ENCODE measurements at places on chromosomes 16 and 17.

DNA sequence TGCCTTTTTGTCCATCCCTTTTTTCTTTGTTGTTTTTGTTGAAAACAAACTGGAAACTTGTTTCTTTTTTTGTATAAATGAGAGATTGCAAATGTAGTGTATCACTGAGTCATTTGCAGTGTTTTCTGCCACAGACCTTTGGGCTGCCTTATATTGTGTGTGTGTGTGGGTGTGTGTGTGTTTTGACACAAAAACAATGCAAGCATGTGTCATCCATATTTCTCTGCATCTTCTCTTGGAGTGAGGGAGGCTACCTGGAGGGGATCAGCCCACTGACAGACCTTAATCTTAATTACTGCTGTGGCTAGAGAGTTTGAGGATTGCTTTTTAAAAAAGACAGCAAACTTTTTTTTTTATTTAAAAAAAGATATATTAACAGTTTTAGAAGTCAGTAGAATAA, 4.9 kb downstream of the SOX9 start:
- DNase-seq, result no peak

- no peak for DNase-seq
Observed at GRCh38 chr17:51430591-51430990, 170.2 kb downstream of the UTP18 start.

- DNase-seq, result no peak
Observed at GRCh38 chr17:82338858-82339633, 5.5 kb upstream of the SECTM1 start.

- DNase-seq, result no peak
Observed at GRCh38 chr17:40361925-40362695, 2.4 kb downstream of the GJD3 start.

GRCh38 chr16:27805828-27806351, 255.9 kb downstream of the KATNIP start:
- DNase-seq, result no peak

DNA sequence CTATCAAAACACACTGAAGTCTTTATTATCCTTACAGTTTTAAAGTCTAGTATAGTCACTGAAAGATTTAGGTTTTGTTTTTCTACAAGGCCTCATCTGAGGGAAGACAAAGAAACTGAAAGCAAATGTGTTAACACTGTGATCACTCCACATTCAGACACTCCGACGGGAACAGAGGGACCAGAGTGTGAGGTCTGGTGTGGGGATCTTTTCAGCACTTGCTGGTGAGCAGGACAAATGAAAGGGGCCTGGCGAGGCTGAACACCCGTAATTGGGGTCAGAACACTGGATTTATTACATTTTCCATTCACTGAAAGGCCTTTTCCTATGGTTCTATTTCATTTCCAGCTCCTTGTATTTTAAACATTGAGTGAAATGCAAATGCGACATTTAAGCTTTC, 910.5 kb downstream of the CDH11 start:
- no peak for DNase-seq

GRCh38 chr16:20175358-20175757, 101.7 kb upstream of the GPR139 start:
- peak; percentile 10 for DNase-seq

- no peak for DNase-seq
Observed at GRCh38 chr16:52812678-52813556, 239.8 kb downstream of the CHD9NB start.

DNA sequence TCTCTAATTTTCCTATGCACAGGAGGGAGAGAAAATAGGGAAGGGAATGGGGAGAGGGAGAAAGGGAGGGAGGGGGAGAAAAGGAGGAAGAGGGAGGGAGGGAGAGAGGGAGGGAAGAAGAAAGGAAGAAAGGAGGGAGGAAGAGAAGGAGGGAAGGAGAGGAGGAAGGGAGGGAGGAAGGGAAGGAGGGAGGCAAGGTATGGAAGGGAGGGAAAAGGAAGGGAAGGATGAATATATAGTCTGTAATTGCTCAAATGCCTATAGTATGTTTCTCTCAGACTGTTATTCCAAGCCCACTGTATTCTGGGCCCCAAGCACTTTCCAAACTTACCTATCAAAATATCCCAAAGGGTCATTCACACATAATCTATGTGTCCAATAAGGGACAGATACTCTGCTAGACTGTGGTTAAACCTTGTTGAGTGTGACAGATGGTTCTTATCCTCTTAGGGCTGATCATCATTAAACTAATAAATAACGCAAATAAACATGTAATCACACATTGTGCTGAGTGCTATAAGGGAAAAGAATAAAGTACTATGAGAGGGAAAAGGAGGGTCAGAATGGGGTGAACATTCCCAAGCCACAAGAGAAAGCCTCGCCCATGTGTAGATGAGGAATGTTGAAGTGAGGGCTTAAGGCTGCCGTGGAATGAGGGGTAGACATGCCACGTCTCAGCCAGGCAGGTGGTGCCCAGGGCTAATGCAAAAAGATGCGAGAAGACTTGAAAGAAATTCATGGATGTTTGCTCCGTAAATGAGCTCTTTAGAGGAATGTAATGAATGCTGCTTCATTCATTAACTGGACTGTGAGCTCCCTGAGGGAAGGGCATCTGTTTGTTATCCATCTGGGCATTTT, 30.6 kb downstream of the ASIC2 start:
- no peak for DNase-seq

- no peak for DNase-seq
Observed at GRCh38 chr17:2610195-2611175, 17.0 kb downstream of the PAFAH1B1 start.

DNA sequence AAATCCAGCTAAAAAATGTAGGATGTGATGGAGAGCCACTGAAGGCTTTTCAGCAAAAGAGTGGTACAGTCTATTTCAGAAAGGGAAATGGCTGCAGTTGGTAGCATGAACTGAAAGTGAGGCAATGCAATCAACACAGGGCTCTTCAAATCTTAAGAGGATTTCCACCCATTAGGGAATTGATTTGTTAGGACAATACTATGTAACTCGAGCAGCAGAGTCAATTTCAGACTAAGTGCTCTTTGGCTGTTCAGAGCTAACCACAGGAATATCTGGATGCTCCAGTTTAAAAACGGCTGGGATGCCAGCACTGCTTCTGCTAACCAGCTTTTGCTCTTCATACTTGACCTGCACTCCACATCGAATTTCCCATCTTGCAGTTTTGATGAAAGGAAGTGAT, 24.6 kb downstream of the CACNG1 start:
- DNase-seq, result no peak

- DNase-seq, result no peak
Observed at GRCh38 chr16:56999409-57000270, 10.3 kb downstream of the NLRC5 start.

- DNase-seq, result no peak
Observed at GRCh38 chr17:57406131-57406980, 150.0 kb downstream of the MSI2 start.

DNA sequence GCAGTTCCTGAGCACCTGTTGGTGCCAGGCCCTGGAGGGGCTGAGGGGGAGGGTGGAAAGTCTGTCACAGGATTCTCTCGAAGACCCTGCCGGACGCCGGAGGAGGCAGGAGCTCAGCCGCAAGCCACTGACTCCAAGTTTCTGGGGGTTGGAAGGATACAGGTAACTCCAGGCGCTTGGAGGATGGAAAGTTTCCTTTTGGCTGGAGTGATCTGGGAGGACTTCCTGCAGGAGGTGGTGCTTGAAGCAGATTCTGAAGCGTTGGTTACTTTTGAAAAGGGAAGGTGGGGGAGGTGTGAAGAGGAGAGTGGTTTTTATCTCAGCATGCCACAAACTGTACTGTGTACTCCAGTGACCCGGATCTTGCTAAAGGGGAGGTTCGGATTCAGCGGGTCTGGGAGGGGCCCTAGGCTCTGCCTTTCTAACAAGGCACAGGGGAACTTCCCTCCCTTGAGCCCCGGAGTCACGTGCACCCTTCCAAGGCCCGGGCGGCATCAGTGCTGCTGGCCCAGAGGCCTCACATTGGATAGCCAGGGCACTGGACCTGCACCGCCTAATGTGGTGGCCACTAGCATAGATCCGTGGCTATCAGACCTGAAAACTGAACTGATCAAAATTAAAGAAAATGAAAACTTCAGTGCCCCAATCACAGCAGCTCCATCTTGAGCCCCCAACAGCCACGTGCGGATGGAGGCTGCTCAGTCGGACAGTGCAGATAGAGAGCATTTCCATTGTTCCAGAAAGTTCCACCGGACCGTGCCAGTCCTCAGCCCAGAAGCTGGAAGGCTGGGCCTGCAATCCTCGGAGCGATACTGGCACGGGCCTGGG, 42.2 kb upstream of the GSE1 start:
- peak; percentile 91 for DNase-seq

- DNase-seq, result no peak
Observed at GRCh38 chr16:81216706-81217105, 21.8 kb upstream of the BCO1 start.

- DNase-seq, result no peak
Observed at GRCh38 chr17:2194889-2195335, 108.7 kb downstream of the SMG6 start.

DNA sequence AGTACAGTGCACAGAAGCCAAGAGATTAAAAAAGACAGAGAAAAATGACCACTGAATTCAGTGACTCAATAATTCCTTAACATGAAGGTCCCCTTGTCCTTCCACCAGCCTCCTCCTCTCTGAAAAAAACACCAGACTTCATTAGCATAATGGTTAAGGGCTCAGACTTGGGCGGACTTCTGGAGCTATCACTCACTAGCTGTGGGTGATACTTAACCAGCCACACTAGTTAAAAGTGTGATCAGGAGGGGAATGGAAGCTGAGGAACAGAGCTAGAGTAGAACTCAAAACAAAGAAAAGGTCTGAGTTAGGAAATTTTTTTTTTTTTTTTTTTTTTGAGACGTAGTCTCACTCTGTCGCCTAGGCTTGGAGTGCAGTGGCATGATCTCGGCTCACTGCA, 23.2 kb downstream of the ZNF652 start:
- DNase-seq, result no peak

- DNase-seq, result no peak
Observed at GRCh38 chr17:9322326-9322725, 253.3 kb downstream of the STX8 start.

DNA sequence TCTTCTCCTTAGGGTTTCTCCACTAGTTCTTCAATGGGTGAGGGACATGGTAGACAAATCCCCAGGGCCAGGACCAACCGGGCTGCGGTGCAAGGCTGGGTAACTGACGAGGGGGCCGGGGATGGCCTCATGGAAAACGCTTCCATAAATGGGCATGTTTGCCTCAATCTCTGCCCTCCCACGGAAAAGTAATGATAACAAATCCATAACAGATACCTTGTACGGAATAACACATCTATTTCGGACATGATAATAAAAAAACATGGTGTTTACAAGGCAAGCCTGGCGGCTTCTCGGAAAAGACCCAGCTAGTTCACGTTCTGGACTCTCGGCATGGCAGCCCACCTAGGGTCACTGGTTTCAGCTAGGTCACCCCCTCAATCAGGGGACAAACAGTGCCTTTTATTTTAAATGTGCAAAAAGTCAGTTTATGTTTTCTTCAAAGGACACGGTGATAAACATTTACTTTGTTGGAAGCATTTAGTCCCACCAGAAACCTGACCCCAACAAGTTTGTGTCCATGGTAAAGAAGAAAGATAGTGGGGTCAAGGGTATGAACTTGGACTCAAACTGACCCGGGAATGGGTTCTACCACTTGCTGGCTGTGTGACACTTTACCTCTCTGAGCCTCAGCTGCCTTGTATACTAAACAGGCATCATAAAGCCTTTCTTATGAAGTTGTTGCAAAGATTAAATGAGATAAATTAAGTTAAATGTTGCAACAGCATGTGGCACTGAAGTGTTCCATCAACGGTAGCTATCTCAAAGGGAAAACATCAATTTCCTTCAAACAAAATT, 1.7 kb downstream of the MYH11 start:
- no peak for DNase-seq

DNA sequence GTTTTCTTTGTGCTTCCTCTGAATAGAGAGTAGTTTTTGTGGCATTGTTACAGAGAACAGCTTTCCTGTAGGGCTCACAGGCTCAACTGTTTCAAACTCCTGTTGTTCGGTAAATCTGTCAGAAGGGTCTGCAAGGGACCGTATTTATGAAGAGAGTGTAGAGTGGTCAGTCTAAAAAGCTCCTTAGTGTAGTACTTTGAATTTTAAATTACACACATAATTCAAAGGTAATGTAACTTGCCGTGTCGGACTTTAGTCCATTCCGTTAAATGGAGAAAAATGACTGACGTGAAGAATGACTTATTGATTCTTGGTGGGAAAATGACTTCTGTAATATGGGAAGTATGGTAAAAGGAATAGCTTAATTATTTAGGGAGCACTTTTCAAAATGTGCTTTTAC, 190.9 kb downstream of the WWOX start:
- no peak for DNase-seq

- no peak for DNase-seq
Observed at GRCh38 chr16:49556606-49557446, 183.2 kb downstream of the C16orf78 start.

- DNase-seq, result no peak
Observed at GRCh38 chr17:67830440-67830839, 5.1 kb downstream of the BPTF start.

- DNase-seq, result no peak
Observed at GRCh38 chr17:73956169-73956568, 247.3 kb upstream of the RPL38 start.

DNA sequence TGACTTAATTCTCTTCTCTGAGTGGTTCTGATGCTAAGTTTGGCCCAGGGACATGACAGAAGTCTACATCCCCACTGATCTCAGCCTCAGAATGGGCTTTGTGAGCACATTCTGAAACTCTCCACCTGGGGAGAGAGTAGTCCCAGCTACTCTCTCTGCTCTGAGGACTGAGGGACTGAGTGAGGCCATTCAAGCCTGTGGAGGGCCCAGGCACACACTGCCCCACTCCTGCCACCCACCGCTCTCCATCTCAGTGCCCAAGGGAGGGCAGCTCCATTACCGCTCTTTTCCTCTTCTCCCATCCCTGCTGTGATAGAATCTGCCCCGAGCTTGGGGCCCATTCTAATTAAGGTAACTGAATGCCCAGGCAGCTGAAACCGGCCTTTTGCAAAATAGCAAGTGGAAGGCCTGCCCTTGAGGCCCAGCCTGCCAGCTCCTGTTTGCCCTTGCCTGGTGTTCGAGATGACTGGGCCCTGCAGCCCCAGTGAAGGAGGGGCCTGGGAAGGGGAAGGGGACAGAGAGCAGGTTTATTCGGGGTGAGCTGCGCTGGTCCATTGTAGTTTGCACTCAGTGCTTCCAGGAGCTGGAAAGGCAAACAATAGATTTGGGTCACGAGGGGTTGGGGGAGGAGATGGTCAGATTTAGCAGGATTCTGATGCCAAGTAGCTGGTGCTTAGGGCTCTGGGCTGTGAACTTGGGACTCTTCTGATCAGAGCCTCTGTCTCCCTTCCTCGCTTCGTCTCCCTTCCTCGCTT, 76.2 kb downstream of the RAB11FIP4 start:
- no peak for DNase-seq

DNA sequence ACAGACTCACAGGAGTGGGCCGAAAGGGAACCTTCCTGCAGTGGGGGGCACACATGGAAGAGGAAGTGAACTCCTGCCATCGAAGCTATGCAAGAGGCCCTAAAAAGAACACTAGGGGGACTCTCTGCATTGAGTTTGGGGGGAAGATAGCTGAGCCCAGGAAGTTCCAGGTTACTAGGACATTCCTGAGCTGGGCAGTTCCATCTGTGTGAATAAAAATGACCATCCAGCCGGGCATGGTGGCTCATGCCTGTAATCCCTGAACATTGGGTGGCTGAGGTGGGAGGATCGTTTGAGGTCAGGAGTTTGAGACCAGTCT, 211.8 kb downstream of the ZNF423 start:
- DNase-seq, result no peak

All from GM13977 (cell line).